ENCODE measurements at places on chromosomes 7 and 10.

DNA sequence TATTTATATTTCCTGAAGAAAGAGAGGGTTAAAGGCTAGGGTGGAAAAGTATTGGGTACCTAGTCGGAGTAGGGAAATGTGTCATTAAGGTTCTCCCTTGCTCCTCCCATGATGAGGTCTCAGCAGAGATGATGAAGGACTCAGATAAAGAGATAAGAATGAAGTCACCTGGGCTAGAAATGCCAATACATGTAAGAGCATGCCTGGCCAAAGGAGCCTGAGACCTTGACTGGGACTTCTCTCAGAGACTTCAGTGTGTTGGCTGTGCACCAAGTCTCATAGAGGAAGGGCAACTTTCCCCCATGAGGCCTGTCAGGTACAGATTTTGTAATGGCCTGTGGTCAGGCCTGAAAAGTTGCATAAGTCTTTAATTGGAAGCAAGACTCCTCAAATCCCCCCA is 361.0 kb upstream of the CDC14C start:
- no peak for DNase-seq

- DNase-seq, result no peak
These were observed 374.6 kb downstream of the DNAJB6 start for GRCh38 chr7:157711353-157711888.

DNA sequence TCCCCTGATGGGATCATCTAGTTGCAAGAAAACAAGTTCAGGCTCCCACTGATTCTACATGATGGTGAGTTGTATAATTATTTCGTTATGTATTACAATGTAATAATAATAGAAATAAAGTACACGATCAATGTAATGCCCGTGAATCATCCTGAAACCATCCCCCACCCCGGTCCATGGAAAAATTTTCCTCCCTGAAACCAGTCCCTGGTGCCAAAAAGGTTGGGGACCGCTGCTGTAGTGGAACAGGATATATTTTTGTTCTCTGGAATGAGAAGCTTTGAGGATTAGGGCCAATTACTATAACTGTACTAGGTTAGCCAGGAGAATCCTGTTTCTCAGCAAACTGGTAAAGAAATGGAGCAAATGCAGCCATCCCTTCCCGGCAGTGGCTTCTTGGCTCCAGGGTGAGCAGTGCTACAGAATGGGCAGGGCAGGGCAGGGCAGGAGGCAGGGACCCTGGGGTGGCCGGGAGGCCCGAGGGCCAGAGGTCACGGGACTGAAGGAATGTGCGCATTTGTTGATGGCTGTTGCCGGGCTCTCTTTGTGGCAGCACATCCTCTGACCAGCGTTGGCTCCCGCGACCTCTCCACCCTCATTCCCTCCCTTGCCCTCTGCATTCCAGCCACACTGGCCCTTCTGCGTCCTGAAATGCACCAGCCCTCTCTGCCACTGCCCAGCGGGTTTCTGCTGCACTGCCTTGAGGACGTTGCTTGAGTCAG is 162.3 kb upstream of the NPS start:
- no peak for DNase-seq

DNA sequence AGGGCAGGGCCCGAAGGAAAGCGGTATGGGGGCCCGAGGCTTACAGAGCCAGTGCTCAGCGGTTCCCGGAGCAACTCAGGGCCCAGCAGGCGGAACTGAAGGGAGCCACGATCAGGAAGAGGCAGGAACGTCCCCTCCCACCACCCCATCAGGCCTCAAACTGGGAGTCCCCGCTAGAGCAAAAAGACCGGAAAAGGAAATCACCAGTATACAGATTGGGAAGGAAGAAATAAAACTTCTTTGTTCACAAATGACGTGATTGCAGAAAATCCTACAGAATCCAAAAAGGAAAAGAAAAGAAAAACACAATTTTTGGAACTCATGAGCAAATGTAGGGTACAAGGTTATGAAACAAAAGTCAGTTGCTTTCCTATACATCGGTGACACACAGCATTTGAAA is 21.6 kb upstream of the ZFAND2A start:
- DNase-seq, result no peak

- DNase-seq, result no peak
These were observed 145.2 kb downstream of the ARID5B start for GRCh38 chr10:62046522-62047227.

DNA sequence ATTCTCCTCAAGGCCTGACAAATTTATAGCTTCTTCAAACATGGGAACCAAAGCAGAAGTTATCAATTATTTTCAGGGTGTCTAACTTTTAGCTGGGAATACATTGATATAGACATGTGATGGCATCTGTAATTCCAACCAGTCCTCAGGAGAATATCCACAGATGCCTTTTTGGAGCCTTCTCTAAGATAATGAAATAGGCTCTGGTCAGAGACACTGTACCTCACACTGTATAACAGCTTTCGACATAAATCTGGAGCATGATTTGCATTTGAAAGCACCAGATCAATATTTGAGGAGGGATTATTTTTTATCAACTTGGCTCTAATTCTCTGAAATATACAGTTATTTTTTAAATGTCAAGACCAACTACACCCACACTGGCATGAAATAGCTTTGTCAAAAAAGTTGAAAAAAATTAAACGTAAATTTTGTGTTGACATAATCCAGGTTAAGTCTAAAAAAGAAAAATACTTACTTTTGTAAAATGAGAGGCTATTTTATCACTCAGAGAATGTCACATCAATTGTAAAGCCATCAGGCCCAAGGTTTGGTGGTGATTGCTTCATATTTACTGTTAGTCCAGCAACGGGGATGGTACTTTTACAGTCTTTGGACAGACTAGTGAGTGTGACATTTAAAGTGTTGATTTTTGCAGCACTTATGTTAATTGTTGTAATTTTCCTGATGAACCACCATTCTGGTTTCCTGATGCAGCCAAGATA is 177.0 kb upstream of the SP8 start:
- no peak for DNase-seq

DNA sequence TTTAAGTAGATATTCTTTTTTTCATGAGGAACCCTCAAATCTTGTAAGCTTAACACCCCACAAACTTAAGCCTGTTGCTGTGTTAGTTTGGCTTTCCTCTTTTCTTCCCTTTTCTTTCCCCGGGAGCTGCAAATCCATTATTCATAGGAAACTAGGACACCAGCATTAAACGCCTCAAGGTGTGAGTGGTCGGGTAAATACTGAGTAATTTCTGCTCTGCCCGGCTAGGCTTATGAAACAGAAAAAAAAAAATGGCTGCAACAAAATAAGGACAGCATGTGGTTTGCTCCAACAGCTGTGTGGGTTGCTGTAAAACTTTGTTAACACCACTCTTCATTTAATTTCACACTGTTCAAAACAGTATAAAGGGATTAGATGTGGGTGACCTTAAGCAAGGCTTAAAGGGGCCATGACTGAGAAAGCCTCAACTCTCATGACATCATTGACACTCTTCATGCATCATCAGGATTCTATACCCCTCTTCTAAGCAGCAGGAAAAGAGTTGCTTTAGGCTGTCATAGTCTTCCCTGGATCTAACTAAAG is 104.1 kb downstream of the AOAH start:
- no peak for DNase-seq

GRCh38 chr7:69770613-69771012 is 172.3 kb downstream of the AUTS2 start:
- no peak for DNase-seq

- no peak for DNase-seq
These were observed 40.2 kb downstream of the CALML5 start for GRCh38 chr10:5458949-5459747.

GRCh38 chr7:155441856-155442255 is 16.1 kb upstream of the EN2 start:
- no peak for DNase-seq

DNA sequence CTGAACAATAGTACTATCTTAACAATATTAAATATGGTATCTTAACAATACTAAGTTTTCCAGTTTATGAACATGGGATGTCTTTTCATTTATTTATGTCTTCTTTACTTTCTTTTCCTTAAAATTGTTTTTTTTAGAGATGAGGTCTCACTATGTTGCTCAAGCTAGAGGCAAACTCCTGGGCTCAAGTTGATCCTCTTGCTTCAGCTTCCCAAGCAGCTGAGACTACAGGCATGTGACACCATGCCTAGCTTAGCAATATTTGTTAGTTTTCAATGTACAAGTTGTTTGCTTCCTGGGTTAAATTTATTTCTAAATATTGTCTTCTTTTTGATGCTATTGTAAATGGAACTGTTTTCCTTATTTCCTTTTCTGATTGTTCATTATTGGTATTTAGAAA is 16.9 kb downstream of the CDH23 start:
- DNase-seq, result no peak

DNA sequence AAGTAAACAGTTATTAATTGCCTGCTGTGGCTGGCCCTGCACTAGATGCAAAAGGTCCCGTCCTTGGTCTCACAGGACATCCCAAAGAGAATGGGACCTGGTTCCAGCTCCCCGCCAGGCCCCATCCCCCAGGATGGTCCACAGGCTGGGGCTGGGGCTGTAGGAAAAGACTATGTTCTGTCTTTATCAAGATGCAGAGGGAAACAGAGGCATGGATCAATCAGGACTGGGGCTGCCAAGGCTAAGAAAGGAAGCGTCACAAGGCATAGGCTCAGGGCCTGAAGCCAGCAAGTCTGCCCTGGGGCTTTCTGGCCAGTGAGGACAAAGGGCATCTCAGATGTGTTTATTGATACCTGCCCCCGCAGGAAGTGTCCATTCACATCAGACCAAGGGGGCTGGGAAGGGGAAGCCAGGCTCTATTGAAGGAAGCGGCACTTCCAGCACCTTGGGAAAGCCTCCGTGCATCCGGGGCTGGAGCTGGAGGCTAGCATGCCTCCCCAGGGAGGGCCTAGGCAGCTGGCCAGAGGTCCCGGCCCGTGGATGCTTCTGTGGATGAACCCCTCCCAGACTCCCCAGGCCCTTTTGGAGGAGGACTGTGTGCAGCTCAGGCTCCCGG is 5.8 kb downstream of the VSIR start:
- no peak for DNase-seq

DNA sequence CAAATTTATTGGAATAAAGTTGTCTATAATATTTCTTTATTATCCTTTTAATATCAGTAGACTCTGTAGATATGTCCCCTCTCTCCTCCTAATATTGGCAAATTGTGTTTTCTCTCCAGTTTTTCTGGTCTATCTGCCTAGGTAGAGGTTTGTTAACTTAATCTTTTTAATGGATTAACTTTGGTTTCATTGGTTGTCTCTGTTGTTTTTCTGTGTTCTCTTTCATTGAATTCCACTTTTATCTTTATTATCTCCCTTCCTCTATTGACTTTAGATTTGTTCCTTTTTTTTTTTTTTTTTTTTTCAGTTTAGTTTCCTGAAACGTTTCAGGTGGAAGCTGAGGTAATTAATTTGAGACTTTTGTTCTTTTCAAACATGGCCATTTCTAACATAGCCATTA is 10.6 kb downstream of the PLEKHS1 start:
- no peak for DNase-seq

DNA sequence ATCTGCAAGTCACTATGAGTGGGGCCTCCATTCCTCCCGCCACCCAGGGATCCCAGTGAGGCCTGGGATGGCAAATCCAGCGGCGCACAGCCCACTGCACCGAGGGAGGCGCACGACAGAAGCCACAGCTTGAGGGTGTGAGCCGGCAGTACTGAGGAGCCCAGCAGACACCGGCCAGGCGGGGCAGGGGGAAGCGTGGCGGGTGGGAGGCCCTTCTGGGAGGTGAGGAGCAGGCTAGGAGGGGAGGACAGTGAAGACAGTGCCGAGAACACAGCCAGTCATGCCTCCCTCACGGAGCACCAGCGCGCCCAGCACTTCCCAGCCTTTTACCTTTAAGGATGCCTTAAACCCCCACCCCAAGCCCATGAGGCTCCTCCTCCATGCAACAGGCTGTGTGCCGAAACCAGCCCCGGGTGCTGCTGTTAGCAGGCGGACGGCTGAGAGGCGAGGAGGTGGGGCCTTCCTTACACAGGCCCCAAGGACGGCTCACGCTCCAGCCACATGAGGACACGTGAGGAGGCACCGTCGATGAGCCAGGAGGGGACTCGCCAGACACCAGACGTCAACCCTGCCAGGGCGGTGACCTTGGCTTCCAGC is 258.5 kb downstream of the PTPRN2 start:
- DNase-seq, result no peak

DNA sequence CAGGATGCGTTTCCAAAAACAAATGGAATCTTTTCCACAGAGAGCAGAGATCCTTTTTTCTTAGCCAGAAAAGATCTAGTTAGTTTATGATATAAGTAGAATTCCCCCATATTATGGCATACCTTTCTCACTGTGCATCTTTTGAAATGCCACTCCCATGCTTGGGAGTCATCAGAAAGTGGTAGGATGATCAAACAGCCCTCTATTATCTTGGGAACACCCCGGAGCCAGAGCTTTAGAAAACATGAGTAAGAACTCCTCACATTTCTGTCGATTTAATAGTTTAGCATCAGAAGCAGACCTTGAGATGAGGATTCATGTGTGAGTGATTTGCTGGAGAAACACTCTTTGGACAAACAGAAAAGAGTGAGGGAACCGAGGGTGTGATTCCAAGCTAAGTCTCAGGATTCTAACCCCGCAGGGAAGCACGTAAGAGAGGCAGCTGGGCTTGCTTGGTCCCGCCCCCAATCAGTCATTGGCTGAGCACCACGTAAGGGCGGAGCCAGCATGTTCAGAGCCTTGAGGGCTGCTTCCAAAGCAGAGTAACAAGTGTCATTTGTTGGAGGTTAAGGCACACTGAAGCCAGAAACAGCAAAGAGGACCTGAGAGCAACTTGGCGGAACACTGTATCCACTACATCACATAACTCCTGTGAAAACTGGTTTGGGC is 43.7 kb upstream of the NXPH1 start:
- no peak for DNase-seq

DNA sequence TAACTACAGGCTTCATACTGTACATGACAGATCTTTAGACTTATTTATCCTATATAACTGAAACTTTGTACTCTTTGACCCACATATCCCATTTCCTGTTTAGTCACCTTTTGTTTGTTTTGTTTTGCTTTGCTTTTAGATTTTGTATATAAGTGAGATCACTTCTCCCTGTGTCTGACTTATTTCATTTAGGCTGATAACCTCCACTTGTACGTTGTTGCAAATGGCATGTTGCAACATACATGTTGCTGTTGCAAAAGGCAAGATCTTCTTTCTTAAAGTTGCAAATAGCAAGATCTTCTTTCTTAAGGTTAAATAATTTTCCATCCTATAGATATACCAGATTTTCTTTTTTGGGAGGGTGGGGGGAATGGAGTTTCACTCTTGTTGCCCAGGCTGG is 341.5 kb downstream of the OTUD1 start:
- no peak for DNase-seq

- no peak for DNase-seq
These were observed 112.2 kb upstream of the HGF start for GRCh38 chr7:81882086-81882485.

DNA sequence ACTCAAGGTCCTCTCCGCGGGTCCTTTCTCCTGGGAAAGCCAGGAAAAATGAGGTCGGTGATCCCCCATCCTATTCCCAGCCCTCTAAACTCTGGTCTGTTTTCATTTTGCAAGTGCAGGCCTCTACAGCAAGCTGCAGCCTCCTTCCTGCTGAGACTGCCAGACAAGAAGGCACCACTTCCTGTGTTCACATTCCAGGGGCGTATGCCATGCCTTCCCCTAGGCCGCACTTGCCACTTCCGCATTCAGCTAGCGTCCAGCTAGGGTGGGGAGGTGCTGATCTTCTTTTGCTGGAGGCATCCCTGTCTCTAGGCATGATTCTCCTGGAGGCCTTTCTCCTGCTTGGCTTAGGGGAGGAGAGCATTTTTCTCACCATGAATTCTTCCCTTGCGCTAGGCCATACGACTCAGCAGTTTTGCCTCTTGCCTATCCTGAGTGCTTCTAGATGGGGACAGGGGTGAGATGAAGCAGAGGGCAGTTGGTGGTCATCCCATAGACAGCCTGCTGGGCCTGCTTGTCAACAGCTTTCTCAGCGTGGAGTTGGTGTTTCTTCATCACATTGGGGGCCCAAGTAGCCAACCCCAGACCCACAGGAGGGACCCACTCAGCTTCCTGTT is 328.9 kb downstream of the RPS24 start:
- no peak for DNase-seq

GRCh38 chr10:105063796-105064195 is 422.7 kb downstream of the SORCS3 start:
- DNase-seq, result no peak
